Stimulated activated CD8-positive, alpha-beta memory T cell treated with anti-CD3 and anti-CD28 coated beads, Interleukin-2, amount 100 ng/mL, for 1 hour (primary cell): ENCODE measurements at places on chromosomes 12 and 14.
A peak's percentile ranks its signal among the peaks of the same experiment; 100 is the strongest.

- DNase-seq = no peak
Measured at GRCh38 chr14:21069388-21070082, 569 bp upstream of the ARHGEF40 start.

GRCh38 chr12:29725587-29726320 is 58.0 kb downstream of the TMTC1 start:
- DNase-seq = no peak

DNA sequence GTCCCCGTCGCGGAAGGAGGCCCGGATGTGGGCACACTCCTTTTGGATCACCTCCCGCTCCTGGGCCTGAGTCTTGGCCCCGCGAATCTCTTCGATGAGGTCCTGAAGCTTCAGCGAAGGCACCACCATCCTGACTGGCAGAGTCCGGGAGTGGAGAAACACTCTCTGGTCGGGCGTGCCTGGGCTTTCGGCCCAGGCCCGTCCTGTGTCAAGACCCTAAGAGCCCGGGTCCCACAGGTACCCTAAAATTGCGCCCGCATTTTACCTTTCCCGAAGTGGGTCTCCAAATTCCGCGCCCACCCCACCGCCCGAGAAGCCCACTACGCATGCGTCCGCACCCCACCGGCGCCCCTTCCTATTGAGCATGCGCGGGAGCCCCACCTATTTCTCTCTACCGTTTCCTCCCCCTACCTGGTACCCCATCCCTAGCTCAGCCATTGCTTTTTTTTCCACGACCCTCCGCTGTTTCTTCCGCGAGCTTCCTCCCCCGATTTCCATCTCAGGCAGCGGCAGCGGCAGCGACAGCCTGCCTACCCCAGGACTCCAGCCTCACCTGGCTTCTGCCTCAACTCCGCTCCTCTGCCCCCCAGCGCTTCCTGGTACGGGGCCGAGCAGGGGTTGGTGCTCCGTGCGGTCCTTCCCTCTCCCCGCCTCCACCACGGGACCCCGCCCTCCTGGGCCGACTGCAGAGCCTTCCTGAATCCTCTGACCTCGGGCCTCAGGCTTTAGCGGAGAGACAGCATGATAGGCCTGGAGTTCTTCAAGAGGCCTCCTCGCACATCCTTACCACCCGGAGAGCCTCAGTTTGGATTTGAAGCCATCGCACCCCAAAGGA is at the start of gene AP1G2:
AP1G2 (minus strand) TSS at position 606 of the 835 bp plus-strand sequence; CDS start at position 129, 477 bp downstream.
- DNase-seq = peak; percentile 63

GRCh38 chr14:76135722-76136121 is 16.0 kb upstream of the GPATCH2L start:
- no peak for DNase-seq

DNA sequence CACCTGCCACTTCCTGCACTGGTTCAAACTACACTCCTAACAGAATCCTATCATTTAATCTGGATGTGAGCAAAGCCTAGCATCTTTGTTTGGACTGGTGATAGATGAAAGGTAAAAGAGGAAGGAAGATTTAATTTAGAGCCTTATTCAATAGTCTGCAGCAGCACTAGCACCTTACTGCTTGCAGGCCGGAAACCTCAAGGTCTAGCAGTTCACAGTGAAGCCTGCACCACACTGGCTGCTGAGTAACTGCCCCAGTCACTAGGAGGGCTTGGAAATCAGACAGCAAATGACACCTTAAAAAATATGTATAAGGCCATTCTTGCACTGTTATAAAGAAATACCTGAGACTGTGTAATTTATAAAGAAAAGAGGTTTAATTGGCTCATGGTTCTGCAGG is 358.0 kb downstream of the DAD1 start:
- no peak for DNase-seq

DNA sequence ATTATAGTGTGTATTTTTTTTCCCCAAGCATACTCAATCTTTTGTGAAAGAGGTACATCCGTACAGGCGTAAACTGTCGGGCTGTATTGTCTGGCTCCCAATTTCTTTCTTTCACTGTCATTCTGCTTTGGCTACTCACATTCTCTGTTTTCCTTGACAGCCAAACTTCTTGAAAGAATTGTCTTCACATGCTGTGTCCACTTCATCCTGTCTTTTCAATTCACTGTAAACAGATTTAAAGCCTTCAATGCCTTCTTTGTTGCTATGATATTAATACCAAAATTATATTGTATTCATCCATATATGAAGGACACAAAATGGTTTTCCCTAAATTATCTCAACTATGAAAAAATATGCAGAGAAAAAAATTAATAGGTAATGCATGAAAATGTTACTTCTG is 6.0 kb upstream of the ATP23 start:
- no peak for DNase-seq

DNA sequence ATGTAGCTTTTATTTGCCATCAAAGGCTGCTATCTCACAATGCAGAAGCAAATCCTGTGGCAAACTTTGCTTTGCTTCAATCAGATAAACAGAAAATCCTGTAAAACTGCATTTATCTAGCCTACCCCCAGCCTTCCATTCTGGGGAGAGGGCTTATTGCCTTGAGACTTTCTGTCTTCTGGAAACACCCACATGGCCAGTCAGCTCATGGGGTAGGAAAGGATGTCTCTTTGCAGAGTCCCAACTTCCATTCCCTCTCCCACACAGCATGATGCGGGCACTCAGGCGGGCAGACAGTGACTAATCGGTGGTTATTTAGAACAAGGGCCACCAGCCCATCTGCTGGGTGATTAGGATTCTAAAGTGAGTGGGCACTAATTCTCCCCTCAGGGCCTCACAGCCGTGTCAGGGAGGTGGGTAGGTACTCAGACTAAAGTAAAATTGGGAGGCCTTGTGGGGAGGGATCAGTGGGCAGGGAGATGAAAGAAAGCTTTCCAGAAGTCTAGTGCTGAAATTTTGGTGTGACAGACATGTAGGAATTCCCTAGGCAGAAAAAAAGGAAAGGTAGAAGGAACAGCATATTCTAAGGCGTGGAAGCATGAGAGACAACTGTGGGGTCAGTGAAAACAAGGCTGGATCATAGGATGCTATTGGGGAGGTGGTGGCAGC is 720.5 kb downstream of the VRK1 start:
- no peak for DNase-seq

- no peak for DNase-seq
Measured at GRCh38 chr12:125263385-125263784, 198.2 kb downstream of the AACS start.

GRCh38 chr12:48151103-48151771 is 6.1 kb downstream of the ASB8 start:
- DNase-seq = no peak

DNA sequence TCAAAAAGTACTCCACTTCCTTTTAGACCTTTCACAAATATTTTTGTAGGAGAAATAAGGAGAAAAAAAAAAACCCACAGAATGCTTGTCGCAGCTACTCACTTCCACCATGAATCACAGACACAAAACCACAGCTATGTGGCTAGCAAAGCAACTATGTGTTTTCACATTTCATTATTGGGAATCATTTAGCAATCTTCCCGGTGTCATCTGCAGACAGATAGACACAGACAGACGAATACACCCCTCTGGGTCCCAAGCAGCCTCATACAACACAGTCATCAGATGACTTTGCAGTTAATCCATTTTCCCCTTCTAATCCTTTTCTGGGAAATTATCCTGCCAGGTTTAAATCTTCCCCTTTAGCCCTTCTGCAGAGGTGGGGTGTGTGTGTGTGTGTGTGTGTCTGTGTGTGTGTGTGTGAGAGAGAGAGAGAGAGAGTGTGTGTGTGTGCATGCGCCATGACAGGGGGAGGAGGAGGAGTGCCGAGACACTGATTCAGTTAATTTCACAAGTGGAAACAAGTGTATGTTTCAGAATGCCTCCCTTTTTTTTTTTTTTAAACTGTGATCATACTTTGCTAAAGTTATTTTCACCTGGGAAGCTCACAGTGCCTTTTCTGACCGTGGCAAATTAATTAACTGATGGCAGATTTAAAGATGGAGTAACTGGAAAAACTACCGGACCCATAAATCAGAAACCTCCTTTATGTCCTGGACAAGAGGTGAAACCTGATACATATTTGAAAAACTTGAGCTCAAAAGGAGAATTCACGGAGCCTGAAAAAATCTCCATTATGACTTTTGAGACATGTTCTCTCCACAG is 39.9 kb downstream of the LTBP2 start:
- DNase-seq = no peak

- no peak for DNase-seq
Measured at GRCh38 chr14:77864085-77864484, 64.2 kb downstream of the ADCK1 start.

GRCh38 chr14:83975841-83976770 is 1553.8 kb upstream of the FLRT2 start:
- no peak for DNase-seq

DNA sequence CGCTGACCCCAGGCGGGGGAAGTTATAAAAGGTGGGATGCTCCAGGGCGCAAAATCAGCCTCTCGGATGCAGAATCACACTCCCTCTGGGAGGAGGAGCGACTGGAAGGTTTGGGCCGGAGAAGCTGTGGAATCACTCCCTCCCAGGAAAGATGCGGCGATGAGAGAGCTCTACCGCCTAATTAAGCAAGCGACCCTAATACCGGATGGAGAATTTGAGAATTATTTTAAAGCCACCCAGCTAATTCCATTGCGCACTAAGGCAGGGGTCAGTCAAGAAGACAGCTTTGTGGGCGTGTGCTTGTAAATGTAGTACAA is 1.9 kb downstream of the COL2A1 start:
- DNase-seq = no peak

DNA sequence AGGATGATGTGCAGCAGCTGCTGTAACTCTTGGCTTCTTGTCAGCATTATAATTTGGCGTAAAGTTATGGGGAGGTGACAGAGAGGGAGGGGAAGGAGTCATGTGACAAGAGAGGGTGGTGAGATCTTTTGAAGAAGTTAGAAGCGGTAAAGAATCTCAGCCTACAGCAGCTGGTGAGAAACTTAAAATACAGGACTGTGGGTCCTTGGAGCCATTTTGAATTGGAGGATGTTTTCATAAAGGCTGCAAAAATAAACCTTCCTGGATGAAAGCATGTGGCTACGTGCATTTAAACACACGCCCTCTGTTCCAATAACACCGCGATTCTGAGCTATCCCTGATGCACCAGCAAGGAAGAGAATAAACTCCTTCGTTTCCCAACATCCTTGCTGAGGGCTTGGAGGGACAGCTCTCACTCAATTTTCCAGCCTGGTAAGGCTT is 133.7 kb downstream of the TMEM30B start:
- DNase-seq = no peak

GRCh38 chr12:4807813-4808212 is 87.6 kb downstream of the GALNT8 start:
- DNase-seq = no peak

DNA sequence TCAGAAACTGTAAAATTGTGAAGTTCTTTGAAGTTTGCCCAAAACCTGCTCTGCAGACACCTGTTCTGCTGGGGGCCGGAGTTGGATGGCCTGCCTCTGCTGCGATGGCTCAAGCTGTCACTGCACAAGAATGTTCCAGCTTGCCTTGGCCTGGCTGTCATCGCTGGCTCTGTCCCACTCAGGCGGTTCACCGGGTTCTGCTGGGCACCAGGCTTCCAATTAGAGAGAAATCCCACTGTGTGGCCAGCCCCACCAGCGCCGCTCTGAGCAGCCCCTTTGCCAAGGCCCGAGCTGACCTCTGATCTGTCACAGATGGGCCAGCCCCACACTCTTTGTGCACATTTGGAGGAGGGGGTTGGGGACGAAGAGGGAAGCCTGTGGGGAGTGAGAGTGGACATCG is 71.7 kb upstream of the GPATCH2L start:
- no peak for DNase-seq

DNA sequence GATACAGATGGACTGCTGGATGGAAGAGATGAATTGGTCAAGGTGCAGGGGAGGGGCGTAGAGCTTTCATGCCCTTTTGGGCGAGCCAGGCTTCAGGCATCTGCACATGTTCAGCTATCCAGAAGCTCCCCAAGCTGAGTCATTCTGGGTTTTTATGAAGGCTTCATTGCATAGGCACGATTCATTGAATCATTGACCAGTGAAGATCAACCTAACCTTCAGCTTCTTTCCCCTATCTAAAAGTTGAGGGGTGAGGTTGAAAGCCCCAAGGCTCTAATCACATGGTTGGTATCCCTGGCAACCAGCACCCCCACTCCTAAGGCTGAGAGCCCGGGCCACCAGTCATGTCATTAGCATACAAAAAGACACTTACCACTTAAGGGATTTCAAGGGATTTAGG is 36.3 kb downstream of the RPS29 start:
- DNase-seq = no peak

DNA sequence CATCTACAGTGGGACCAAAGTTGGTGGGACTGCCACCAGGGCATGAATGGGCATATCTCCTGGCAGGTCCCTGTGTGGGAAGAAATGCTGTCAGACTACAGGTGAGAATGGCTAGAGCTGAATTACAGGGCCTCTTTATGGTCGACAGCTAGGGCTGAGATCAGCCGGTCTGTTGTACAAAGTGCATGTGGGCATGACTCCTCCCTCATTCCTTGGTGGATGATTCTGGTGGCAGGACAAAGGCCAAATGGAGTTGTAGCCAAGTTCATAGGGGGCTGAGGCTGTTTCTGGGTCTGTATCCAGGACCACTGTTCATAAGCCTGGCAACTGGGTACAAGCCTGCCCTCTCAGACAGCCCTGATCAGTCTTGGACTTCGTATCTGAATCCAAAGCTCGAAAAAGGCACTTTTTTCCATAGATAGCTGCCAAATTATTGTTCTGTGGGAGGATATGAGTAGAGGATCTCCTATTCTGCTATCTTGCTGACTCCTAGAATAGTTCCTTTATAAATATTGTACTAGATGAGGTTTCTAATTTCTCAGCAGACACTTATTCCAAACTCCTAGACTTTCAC is 460.8 kb downstream of the TMEM117 start:
- DNase-seq = no peak

GRCh38 chr12:7915661-7916403 is 20.2 kb downstream of the SLC2A3 start:
- DNase-seq = no peak

- no peak for DNase-seq
Measured at GRCh38 chr12:92859650-92860386, 69.3 kb downstream of the EEA1 start.

DNA sequence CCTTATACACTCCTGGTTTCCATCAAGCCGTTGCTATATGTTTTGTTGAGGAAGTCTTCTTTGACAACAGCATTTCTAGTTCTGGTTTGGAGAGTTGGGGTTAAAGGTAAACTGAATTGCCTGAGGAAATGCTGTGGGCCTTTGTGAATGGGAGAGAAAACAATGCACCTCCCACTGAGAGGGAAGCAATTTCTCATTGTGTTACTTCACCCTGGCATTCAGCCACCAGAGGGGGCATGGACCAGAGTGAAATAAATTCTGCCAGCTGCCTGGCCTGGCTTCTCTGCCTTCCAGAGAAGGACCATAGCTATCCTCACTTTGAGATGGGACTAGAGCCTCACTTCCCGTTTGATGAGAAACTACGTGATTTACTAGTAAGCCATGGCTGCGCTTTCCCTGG is 475.3 kb downstream of the EGLN3 start:
- no peak for DNase-seq

DNA sequence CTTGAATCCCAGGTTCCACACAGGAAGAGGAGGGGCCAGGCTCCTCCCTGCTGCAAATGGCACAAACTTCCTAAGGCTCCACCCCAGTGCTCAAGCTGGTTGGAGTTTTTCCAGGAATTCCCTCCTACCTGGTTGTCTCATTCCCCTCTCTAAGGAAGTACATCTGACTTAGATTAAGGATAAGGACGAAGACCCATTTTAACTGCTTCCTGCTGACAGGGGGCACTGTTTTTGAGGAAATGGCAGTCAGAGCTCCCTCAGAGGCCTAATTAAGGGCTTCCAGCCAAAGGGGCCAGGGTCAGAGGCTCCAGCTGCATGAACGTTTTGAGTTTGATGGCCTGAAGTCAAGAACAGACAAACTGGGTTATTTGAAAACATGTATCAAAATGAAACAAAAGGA is 1084.7 kb downstream of the SLC6A15 start:
- no peak for DNase-seq
